Endothelial cell of umbilical vein (primary cell): ENCODE measurements at places on chromosomes 6 and 20. TPM values are rescaled to one million over a fixed set of nuclear protein-coding genes. Genes with fewer than 3 reads are reported as not detected.

DNA sequence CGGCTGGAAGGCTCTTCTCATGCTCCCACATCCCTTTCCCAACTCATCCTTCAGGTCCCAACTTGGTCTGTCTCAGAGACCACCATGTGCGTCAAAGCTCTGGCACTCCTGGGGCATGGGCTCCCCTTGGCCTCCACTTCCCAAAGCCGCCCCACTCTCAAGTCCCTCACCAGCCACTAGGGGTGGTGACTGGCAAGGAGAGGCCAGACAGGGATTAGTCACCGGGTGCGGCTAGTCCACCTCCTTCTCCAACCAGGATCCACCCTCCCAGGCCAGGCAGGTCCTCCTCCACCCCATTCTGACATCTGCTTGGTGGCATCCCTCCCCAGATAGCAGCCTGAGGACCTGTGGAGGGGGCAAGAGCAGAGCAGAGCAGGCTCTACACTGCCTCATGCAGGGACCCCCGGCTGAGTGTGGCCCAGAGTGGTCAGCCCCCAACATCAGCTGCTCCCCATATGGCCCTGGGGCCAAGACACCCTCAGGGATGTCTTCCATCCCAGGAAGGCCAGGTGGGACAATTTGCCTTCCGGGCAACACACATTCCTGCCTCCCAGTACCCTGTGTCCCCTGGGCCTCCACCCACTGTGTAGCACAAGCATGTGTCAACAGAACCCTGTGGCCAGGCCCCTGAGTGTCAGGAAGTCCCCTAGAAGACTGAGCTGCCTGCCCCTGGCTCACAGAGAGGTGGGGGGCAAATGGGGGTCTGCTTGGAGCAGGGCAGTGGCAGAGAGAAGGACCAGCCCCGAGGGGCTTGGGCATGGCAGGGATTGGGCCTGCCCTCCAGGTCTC lies 29.2 kb downstream of the YTHDF1 start:
- no peak overlapping the region for H3K4me3 ChIP-seq
- H3K27ac ChIP-seq, result no peak overlapping the region
- no peaks in the 10 kb centered on the region for H3K27me3 ChIP-seq

- DNase-seq, result no peak
- H3K27ac ChIP-seq, result peak overlapping the region; percentile 97
- H3K27me3 ChIP-seq, result no peaks in the 10 kb centered on the region
- H3K4me1 ChIP-seq, result peaks cover 64% of the 10 kb centered on the region
- no peaks in the 10 kb centered on the region for H3K36me3 ChIP-seq
Measured at GRCh38 chr20:47359530-47360296, 3.2 kb upstream of the ZMYND8 start.

DNA sequence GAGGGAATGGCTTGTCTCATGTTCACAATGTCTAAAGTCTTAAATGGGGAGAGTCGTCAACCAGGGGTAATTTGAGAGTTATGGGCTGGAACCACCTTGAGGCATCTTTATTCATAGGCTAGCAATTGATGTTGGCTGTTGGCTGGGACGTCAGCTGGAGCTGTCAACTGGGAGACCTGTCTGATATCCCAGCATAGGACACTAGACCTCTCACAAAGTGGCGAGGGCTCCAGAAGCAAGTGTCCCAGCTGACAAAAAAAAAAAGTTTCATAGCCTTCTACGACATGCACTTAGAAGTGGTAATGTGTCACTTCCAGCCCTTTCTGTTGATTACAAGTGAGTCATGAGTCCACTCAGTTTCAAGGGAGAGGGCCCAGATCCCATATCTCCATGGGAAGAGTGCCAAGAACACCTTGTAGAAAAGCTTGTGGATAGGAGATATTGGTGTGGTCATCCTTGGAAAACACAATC lies 278.0 kb downstream of the ESR1 start:
- peak; percentile 59 for DNase-seq
- H3K4me3 ChIP-seq, result no peak overlapping the region
- H3K27ac ChIP-seq, result no peak overlapping the region
- H3K4me1 ChIP-seq, result peaks cover 14% of the 10 kb centered on the region
- H3K27me3 ChIP-seq, result no peaks in the 10 kb centered on the region

DNA sequence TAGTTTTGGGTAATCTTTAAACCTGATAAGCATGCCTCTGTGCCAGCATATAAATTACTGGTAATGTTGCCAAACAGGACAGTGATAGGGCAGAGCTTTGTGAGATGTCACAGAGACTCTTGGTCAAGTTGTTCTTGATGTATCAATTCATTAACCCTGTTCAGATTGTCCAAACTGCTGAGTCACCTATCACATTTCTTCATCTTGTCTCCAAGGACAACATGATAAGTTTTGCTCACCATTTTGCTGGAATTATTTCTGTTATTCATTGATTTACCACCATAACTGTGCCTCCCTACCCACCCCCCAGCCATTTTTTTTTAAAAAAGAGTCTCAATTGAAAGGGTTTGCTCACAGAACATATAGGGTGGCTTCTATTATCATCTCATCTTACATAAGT lies 19.5 kb upstream of the GMNN start:
- no peak overlapping the region for H3K4me3 ChIP-seq
- H3K27me3 ChIP-seq, result no peaks in the 10 kb centered on the region
- H3K4me1 ChIP-seq, result no peaks in the 10 kb centered on the region
- no peak for DNase-seq
- no peak overlapping the region for H3K27ac ChIP-seq
- H3K36me3 ChIP-seq, result no peaks in the 10 kb centered on the region

- no peaks in the 10 kb centered on the region for H3K4me1 ChIP-seq
- H3K36me3 ChIP-seq, result no peaks in the 10 kb centered on the region
- no peak for DNase-seq
- H3K27me3 ChIP-seq, result peaks cover 3% of the 10 kb centered on the region
- H3K4me3 ChIP-seq, result no peak overlapping the region
Measured at GRCh38 chr6:43996618-43997344, 130.5 kb downstream of the MRPL14 start.

DNA sequence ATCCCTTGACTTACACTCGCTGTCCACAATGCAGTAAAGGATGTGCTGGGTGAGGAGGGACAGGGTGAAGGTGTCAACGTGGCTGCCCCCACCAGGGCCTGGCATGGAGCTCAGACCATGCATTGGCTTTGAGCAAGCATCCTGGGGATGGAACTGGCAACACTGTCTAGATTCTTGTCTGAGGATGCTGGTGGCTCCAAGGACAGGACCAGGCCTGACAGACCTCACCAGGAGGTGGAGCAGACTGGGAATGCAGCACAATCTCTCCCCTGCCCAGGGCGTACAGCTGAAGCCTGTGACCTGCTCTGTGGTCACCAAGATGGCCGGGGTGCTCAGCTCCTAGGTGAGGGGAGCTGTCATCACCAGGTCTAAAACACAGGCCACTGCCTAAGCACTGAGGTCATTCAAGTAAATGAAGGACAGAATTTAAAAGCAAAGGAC lies 50.9 kb downstream of the MYH7B start:
- peaks cover 22% of the 10 kb centered on the region for H3K36me3 ChIP-seq
- no peak for DNase-seq
- no peak overlapping the region for H3K4me3 ChIP-seq
- H3K4me1 ChIP-seq, result no peaks in the 10 kb centered on the region

- H3K4me1 ChIP-seq, result no peaks in the 10 kb centered on the region
- H3K27ac ChIP-seq, result no peak overlapping the region
Measured at GRCh38 chr20:4335722-4336121, 320.4 kb upstream of the RNF24 start.

GRCh38 chr6:130943738-130944137 lies 116.5 kb downstream of the SMLR1 start:
- no peaks in the 10 kb centered on the region for H3K36me3 ChIP-seq
- H3K4me3 ChIP-seq, result no peak overlapping the region
- H3K27me3 ChIP-seq, result no peaks in the 10 kb centered on the region
- H3K4me1 ChIP-seq, result peaks cover 30% of the 10 kb centered on the region
- H3K27ac ChIP-seq, result no peak overlapping the region

GRCh38 chr6:21332077-21332476 lies 261.5 kb upstream of the SOX4 start:
- no peaks in the 10 kb centered on the region for H3K4me1 ChIP-seq
- H3K27ac ChIP-seq, result no peak overlapping the region
- H3K27me3 ChIP-seq, result no peaks in the 10 kb centered on the region
- no peak overlapping the region for H3K4me3 ChIP-seq
- DNase-seq, result no peak

GRCh38 chr6:32371229-32371628 lies 474 bp downstream of the TSBP1 start:
- DNase-seq, result peak; percentile 76
- H3K27ac ChIP-seq, result peak overlapping the region; percentile 93
- H3K4me1 ChIP-seq, result peaks cover 25% of the 10 kb centered on the region

- no peak overlapping the region for H3K4me3 ChIP-seq
- no peak overlapping the region for H3K27ac ChIP-seq
- H3K4me1 ChIP-seq, result peaks cover 7% of the 10 kb centered on the region
- DNase-seq, result no peak
- no peaks in the 10 kb centered on the region for H3K27me3 ChIP-seq
Measured at GRCh38 chr20:58361481-58362205, 27.4 kb upstream of the VAPB start.

GRCh38 chr6:39948199-39948791 lies 14.0 kb upstream of the MOCS1 start:
- no peaks in the 10 kb centered on the region for H3K36me3 ChIP-seq
- no peaks in the 10 kb centered on the region for H3K4me1 ChIP-seq
- no peak for DNase-seq
- H3K27ac ChIP-seq, result no peak overlapping the region
- no peaks in the 10 kb centered on the region for H3K27me3 ChIP-seq

GRCh38 chr6:121482004-121482693 lies 46.7 kb downstream of the GJA1 start:
- peaks cover 9% of the 10 kb centered on the region for H3K4me1 ChIP-seq
- H3K27me3 ChIP-seq, result no peaks in the 10 kb centered on the region
- H3K36me3 ChIP-seq, result no peaks in the 10 kb centered on the region
- H3K27ac ChIP-seq, result peak overlapping the region; percentile 72

DNA sequence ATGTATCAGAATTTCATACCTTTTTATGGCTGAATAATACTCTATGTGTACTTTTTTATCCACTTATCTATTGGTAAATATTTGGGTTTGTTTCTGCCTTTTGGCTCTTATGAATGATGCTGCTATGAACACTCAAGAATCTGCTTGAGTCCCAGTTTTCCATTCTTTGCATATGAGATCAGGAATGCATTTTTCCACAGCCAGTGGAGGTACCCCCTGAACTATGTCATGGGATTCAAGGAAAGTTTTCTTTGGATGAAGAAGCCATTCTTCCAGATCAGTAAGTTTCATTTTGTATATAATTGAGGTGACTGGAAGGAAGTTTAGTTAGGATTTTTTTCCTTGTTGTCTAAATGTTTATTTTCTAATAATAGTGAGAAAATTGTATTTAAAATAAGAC lies 40.9 kb downstream of the NKX2-4 start:
- no peak for DNase-seq
- no peaks in the 10 kb centered on the region for H3K27me3 ChIP-seq
- H3K4me3 ChIP-seq, result no peak overlapping the region
- no peak overlapping the region for H3K27ac ChIP-seq
- H3K36me3 ChIP-seq, result peaks cover 2% of the 10 kb centered on the region

DNA sequence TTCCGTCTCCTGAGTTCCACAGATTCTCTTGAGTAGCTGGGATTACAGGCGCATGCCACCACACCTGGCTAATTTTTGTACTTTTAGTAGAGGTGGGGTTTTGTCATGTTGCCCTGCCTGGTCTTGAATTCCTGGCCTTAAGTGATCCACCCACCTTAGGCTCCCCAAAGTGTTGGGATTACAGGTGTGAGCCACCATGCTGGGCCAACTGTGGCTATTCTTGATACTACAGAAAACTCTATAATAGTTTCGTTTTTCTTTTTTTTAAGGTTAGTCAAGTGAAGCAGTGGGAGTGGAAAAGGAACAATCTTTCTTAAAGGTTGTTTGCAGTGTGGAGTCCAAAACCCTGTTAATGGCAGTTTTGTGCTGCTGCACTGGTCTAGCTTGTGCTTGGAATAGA lies 84.7 kb downstream of the POPDC3 start:
- no peaks in the 10 kb centered on the region for H3K27me3 ChIP-seq
- DNase-seq, result no peak
- no peaks in the 10 kb centered on the region for H3K4me1 ChIP-seq
- no peak overlapping the region for H3K4me3 ChIP-seq
- no peaks in the 10 kb centered on the region for H3K36me3 ChIP-seq

DNA sequence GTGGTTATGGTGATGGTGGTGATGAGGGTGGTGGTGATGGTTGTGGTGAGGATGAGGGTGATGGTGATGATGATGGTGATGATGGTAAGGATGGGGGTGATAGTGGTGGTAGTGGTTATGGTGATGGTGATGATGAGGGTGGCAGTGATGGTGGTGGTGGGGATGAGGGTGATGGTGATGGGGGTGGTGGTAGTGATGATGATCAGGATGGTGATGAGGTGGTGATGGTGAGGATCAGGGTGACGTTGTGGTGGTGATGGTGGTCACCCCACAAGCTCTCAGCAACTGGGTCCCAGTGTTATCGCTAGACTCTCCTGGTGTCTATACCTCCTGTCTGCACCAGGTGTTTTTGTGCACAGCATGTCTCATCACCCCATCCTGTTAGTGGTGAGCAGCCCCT lies 85.0 kb downstream of the TMEM242 start:
- no peak overlapping the region for H3K27ac ChIP-seq
- peaks cover 34% of the 10 kb centered on the region for H3K27me3 ChIP-seq

- peak overlapping the region; percentile 66 for H3K27ac ChIP-seq
- no peak for DNase-seq
- peaks cover 46% of the 10 kb centered on the region for H3K36me3 ChIP-seq
- H3K27me3 ChIP-seq, result no peaks in the 10 kb centered on the region
- H3K4me1 ChIP-seq, result peaks cover 17% of the 10 kb centered on the region
- H3K4me3 ChIP-seq, result peak overlapping the region; percentile 87
Measured at GRCh38 chr6:43516367-43516696, 394 bp downstream of the YIPF3 start.

GRCh38 chr20:4229415-4229814 lies 214.1 kb upstream of the RNF24 start:
- H3K27me3 ChIP-seq, result peaks cover 8% of the 10 kb centered on the region
- H3K36me3 ChIP-seq, result no peaks in the 10 kb centered on the region
- no peak overlapping the region for H3K27ac ChIP-seq
- H3K4me3 ChIP-seq, result no peak overlapping the region
- H3K4me1 ChIP-seq, result peaks cover 12% of the 10 kb centered on the region

DNA sequence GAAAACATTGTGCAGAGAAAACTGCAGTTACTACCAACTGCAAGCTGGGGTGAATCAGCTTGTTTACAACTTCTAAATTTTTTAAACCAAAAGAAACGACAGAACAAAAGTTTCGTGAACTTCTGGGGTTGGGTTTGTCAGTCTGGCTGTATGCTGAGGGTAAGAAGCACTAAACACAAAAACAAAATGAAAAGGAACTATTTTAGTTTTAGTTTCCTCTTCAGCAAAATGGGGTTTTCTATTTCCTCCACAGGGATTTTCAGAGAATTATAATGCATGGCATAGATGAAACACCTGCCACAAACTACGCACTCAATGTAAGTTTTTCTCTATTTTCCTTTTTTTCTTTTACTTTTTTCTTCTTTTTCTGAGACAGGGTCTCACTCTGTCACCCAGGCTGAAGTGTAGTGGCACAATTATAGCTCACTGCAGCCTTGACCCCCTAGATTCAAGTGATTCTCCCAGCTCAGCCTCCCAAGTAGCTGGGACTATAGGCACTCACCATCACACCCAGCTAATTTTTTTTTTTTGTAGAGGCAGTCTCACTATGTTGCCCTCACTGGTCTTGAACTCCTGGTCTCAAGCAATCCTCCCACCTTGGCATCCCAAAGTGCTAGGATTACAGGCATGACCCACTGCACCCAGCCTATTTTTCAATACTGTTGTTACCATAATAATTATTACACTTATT lies 40.6 kb downstream of the CGA start:
- no peaks in the 10 kb centered on the region for H3K4me1 ChIP-seq
- H3K4me3 ChIP-seq, result no peak overlapping the region
- no peak for DNase-seq
- H3K27ac ChIP-seq, result no peak overlapping the region
- no peaks in the 10 kb centered on the region for H3K36me3 ChIP-seq

Gene CNBD2
- total RNA-seq, result 4.9 and 5.3 TPM in 2 replicates

Gene EFCAB8
- 0.31 and 0.60 TPM in 2 replicates for total RNA-seq

Gene TREML2
- total RNA-seq, result not detected in 2 replicates

Gene OOEP
- total RNA-seq, result not detected in 2 replicates

Gene LINC00237
- not detected in 2 replicates for total RNA-seq

Gene GSTA4
- total RNA-seq, result 15.0 and 17.9 TPM in 2 replicates

Gene ZBP1
- not detected in 2 replicates for total RNA-seq

Gene DEF6
- total RNA-seq, result 0.77 and 1.0 TPM in 2 replicates
